ENCODE measurements at places on chromosomes 5 and 9.

- no peak for DNase-seq
Observed at GRCh38 chr5:124824637-124825158, 78.3 kb upstream of the ZNF608 start.

DNA sequence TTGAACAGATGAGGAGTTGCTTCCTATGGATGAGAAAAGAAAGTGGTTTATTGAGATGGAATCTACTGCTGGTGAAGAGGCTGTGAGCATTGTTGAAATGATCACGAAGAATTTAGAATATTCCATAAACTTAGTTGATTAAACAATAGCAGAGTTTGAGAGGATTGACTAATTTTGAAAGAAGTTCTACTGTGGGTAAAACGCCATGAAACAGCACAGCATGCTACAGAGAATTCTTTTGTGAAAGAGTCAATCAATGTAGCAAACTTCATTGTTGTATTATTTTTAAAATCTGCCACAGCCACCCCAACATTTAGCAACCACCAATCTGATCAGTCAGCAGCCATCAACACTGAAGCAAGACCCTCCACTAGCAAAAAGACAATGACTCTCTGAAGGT is 309.1 kb downstream of the SPOCK1 start:
- no peak for DNase-seq

DNA sequence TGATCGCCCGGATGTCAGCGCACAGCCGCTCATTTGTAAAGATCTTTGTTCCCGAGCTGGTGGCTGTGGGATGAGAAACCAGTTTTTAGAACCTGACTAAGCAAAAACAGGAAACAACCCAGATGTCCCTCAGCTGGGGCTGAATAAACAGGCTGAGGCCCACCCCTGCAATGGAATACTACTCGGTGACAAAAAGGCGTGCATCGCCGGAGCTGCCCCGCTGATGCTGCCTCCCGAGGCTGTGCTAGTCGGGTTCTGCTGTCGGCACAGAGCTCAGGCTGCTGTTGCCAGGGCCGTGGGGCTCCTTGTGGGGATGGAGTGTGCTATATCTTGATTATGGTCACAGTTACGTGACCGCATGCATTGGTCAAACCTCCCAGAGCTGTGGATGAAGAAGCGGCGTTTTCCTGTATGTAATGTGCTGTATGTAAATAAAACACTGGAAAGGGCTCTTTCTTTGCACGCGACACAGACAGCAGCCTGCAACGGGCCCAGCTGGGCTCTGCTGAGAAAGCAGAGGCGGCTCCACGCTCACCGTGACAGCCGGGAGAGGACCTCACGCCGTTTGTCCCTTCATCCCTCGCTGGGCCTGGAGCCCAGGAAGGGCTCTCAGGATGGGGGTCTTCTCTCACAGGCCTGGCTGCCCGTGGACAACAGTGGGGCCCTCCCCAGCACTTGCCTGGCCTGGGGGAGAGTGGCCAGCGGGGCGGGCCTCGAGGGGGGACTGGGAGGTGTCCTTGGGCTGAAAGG is 51.5 kb upstream of the RNU6ATAC start:
- peak; percentile 32 for DNase-seq

DNA sequence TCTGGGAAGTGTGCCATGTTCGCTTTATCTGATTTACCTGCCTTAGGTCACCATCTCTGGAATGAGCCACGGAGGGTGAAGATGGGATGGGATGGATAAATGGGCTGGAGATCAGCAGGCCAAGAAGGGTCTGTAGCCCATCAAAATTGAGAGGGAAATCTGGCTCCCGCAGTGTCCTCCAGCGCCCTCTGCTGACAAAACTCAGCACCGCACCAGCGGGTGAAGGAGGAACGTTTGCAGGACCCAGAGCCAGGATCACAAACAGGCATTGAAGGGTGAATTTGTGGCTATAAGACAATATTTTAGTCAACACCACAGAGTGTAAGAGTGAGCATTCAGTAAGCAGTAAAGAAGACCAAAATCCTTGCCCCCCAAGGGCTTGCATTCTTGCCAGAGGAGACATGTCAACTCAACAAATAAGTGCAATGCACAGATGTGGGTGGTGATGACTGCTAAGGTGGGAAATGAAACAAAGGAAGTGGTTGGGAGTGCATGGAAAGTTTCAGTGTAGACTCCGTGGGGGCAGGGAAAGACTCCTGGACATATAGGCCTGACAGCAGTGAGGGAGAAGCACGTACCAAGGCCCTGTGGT is 124.4 kb downstream of the TENT4A start:
- DNase-seq: no peak

DNA sequence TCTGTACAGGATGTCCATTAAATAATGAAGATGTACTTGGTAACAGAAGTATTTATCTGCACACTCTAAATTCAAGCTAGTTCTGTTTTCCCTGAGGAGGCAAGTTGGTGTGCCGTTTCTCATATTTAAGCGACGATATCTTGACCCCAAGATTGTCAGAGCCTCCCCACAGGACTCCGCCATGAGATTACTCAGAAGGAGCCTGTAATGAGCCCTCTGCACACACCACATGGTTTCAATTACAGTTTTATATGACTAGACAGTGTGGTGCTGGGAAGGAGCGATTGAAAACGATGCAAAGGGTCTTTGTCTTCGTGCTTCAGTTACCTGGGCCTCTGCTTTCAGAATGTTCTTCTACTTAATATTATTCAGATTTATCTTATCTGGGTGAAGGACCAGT is 840.4 kb upstream of the WWC1 start:
- no peak for DNase-seq

DNA sequence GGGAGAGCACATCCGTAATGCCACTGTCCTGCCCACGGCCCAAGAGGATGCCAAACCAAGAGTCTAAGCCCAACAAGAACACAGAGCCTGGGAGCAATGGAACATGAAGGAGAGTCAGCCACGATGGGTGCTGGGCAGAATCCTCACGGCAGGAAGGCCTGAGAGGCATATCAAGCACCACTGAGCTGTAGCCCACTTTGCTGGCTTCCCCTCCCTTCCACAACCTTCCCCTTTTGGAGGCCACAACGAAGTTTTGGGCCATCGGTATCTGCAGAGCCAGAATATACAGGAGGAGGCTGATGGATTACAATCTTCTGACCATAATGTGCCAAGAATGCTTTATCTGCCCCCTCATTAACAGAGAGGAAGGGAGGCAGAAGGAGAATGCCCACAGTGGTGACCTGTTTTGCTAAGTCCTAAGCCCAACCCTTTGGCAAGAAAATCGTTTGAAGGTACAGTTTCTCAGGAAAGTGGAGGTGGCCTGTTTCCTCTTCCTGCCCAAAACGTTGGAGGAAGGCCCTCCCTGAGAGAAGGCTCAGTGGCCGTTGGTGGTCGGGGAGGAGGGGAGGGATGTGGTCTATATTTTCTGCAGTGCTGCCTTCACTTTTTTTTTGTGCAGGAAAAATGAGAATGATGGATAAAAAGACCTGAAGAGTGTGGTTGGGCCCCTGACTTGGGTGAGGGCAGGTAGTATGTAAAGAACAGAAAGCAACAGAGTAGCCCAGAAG is 26.2 kb downstream of the MACROH2A1 start:
- no peak for DNase-seq
